Muscle of arm (tissue), 14 donors: ENCODE measurements at places on chromosomes 1 and 21. TPM values are rescaled to one million over a fixed set of nuclear protein-coding genes. Genes with fewer than 3 reads are reported as not detected.

CD1D gene
- 2.1 TPM for polyA plus RNA-seq

CLDN17 gene
- not detected for polyA plus RNA-seq

OR2L8 gene
- not detected for polyA plus RNA-seq

IGSF3 gene
- 40.5 TPM for polyA plus RNA-seq

TAS1R3 gene
- not detected for polyA plus RNA-seq

LRRIQ3 gene
- polyA plus RNA-seq: 0.62 TPM

RBM34 gene
- polyA plus RNA-seq: not detected

OR10R2 gene
- polyA plus RNA-seq: not detected
